CD4-positive, alpha-beta T cell (primary cell): ENCODE measurements at places on chromosomes 16 and 17. TPM values are rescaled to one million over a fixed set of nuclear protein-coding genes. Genes with fewer than 3 reads are reported as not detected.
A peak's percentile ranks its signal among the peaks of the same experiment; 100 is the strongest.

- no peak for DNase-seq
Measured at GRCh38 chr16:84614623-84614967, 3.3 kb downstream of the COTL1 start.

DNA sequence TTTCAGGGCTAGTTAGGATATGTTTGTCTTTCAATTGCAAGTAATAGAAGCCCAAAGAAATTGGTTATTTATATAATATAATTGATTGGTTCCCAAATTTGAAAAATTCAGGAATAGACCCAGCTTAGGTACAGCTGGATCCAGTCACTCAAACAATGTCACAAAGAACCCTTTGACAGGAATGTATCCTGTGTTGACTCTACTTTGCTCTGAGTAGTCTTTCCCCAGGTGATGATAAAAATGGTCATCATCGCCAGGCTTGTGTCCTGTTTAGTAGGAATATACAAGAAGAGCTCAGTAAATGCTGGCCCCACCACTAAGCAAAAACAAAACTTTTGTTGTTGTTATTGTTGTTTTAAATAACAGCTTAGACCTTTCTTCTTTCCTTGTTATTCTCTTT is 35.0 kb downstream of the MAPT start:
- no peak for DNase-seq

DNA sequence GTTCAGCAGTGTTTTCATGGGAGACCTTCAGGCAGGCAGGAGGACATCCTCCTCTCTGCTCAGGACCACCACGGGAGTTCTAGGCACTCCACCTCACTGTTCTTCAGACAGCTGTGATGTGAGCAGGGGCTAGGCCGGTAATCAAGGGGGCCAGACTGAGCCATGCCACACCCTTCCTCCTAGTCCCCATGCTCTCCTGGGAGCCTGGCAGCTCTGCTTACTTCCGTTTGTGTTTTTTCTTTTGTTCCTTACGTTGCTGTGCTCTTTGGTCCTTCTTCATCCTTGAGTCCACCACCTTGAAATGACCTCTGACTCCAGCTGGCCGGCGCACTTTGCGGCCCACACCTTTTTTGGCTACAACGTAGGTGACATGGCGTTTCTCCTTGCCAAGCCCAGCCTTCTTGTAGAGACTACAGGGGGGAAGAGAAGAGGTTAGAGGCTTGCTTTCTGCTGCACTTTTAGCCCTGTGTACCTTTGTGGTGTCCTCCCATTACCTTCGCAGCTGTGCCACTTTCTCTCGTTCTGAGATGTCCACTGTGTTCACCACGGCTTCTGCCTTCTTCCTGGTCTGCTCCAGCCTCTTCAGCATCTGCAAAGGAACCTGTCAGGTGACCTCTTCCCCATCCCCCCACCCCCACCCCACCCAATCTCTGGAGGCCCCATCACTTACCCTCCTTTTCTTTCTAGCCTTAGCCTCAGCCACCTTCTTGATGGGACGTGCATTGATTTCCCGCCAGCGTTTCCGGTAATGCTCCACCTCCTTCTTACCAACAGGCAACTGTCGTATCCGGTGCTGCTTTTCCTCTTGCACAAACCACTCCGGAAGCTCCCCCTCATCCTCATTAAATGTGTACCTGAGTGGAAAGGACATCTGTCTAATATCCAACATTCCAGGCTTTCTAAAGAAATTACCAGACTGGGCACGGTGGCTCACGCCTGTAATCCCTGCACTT is 7.4 kb upstream of the PSMC5 start:
- no peak for DNase-seq

- no peak for DNase-seq
Measured at GRCh38 chr16:81502396-81503070, 57.9 kb downstream of the CMIP start.

Gene CSH1
- total RNA-seq = not detected

GRCh38 chr17:10198509-10199249 is at the start of gene GAS7:
Gene GAS7 (minus strand): TSS chr17:10198606.
- peak; percentile 1 for DNase-seq

DNA sequence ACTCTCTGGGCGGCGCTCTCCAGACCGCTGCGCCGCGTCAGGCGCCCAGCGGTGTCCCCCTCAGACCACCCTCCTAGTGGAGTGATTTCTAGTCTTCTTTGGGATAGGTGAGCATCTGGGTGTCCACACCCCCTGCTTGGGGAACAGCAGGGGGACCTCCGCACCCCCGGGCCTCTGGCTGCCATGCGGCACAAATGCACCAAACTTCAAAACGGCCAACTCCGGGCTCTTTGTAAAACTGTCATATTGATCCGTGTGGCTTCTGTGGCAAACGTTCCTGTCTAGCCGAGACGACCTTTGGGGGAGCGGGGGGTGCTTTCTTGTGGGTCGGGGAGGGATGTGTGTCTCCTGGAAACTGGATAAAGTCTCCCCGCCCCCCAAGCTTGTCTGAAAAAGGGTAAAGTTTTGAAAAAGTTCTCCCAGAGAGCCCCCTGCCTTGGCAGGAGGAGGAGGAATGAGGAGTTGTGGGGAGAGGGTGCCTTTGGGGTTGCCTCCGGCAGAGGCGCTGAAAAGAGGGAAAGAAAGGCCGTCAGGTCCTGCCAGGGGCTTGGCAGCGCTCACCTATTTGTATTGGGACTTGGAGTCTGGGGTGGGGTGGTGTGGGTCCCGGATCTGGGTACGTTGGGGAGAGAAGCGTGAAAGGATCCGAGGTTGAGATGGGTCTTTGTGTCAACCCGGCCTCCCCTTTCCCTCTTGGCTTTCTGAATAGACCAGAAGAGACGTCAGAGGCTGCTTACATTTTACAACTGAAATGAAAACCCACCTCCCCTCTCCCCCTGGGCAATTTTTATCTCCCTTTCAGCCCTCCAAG is 2.2 kb upstream of the CHD3 start:
- peak; percentile 23 for DNase-seq

Gene ADAP2
- 1.8 TPM for total RNA-seq

DNA sequence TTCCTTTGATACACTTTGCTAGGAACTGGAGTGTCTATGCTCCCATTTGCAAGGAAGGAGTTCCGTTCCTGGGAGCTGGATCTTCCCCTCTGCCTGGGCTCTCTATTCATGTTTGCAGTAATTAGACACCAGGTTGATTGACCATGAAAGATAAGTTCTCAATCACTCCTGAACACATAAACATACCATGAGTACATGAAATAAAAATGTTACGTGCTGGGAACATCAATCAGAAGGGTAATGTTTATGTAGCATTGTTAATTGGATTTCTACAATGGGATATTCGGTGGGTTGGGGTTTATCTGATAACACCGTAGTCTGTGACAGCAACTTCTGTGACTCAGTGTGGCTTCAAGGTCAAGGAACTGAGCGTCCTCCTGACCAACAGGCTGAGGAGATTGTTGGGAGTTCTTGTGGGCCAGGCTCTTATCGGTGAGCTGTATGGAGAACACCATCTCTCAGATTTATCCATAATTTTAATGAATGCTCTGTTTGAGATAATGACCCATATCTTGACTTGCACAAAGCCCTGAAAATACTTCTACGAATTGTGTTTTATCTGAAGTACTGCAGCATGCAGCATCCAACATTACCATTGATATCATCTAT is 136.4 kb downstream of the NPIPB5 start:
- no peak for DNase-seq

Gene CETP
- total RNA-seq = not detected
